ENCODE measurements at places on chromosomes 6 and 20. TPM values are rescaled to one million over a fixed set of nuclear protein-coding genes. Genes with fewer than 3 reads are reported as not detected.

The PTK6 gene
- total RNA-seq = 0.71 TPM

DNA sequence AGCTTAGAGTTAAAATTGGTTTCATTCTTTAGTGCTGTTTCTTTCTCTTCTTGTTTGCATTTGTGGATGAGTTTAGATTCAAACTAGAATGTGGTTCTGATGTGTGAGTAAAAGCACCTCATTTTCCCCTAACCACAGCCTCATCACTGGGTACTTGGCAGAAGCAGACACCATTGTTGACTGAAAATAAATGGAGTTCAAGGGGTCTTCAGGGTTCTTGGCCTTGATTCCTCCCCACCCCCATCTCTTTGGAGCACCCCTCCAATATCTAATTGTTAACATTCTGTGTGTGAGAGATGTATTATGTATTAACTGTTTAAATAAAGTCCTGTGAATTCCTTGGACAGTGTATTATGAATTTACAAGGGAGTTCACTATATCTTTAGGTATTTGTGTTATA is 59.6 kb downstream of the JARID2 start:
- DNase-seq = no peak

DNA sequence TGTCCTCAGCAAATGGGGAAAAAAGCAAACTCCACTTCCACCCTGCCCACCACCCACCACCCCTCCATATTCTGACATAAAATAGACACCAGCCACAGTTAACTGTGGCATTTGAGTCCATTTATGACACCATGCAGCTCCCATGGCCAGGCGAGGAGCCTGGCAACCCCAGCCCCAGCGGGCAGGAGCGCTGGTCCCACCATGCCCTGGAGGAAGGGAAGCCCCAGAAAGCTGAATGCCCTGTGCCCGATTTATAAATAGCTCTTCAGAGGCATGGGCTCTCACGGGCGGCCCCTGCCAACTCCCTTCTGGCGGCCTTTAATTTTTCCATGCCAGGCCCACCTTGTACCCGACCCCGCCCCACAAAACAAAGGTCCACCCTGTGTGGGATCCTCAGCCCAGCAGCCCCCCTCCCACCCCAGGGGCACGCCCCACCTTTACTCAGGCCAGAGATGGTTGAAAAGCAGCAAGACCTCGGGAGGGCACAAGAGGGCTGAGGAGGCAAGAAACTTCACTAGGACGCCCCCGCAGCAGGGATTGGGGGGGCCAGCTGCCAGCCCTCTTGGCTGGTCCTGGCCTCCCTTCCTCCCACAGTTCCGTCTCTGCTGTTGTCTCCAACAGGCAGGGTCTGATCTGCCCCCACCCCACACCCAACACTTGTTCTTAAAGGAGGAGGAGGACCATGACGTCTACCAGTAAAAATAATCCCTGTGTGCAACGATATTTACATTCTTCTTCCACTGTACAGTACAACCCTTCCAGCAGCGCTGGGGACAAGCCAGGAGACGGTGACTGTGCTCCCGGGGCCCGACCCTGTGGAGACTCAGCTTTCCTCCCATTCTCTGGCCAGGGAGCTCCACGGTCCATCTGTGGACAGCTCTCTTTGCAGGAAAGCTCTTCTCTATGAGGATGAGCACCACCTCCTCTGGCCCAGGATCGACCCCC is 115.6 kb upstream of the CDYL start:
- no peak for DNase-seq

DNA sequence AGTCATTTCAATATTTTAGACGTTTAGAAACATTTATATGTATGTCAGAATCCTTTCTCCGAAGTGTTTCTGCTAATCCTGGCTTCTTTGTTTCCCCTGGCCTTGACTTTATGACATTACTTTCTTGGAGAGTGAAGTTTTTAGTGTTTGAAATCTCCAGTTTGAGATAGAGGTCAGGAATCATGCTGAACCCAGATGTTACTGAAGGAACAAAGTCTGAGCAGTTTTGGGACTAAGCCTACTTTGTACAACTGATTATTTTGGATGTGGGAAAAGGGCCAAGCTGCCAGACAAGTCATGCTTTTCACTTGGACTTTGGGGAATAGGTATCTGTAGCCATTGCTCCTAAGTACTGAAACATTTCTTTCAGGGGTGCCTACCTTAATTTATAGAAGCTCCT is 2.3 kb downstream of the RNF144B start:
- DNase-seq = no peak

DNA sequence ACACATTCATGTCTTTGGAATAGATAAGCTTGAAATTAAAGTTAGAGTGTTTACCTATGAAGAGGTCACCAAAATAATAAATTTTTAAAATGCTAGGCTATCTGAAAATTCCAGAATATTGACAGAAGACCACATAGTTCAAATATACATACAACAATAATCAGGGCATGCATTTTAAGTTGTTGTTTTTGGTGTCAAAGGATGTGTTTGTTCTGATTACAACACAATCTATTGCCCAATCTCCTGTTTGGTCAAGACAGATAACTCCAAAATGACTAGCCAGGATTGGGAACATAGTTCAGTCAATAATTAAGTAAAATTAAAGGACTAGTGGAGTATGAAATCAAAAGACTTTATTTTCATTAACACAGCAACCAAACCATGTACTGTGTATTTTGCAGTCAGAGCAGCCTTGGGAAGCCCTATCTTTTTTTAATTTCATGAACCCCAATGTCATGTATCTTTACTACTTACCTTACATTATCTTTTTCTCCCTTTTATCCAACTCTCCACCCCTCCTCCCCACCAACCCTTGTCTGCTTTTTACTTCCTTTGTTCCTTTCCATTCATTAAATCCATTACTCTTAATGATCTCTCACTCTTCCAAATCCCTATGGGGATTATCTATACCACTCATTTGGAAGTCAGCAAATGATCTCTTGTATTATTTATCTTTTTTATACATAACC is 111.2 kb downstream of the CDK19 start:
- no peak for DNase-seq

DNA sequence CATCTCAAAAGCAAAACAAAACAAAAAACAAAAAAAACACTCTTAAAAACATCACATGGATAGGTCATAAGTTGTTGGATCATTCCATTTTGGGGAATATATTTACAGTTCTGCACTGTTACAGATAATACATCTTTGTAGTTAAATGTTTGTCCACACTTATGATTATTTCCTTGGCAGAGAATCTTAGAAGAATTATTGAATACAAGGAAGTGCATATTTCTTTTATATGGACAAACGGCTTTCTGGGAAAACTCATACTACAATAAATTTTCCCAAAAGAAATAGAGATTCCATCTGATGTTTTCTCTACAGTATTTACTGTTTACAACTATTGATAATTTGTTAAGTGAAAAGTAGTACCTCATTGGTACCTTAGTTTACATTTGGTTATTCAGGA is 33.8 kb downstream of the GMPR start:
- no peak for DNase-seq

GRCh38 chr20:10591946-10592521 is 81.8 kb downstream of the JAG1 start:
- no peak for DNase-seq

GRCh38 chr20:415820-416322 is 7.8 kb downstream of the RBCK1 start:
- no peak for DNase-seq

DNA sequence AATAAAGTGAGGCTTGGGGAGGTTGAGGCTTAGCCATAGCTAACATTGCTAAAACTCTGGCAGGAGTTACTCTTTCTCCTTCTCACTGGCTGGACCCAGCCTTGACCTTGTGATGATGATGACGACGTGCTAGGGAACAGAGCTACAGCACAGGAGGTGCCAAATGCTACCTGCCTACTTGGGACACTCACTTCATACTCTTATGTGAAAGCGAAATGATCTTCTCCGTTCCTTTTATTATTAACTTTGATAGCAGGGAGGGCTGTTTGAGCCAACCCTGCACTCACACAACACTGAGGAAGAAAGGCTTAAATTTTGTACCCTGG is 1.2 kb upstream of the ELMO2 start:
- no peak for DNase-seq

DNA sequence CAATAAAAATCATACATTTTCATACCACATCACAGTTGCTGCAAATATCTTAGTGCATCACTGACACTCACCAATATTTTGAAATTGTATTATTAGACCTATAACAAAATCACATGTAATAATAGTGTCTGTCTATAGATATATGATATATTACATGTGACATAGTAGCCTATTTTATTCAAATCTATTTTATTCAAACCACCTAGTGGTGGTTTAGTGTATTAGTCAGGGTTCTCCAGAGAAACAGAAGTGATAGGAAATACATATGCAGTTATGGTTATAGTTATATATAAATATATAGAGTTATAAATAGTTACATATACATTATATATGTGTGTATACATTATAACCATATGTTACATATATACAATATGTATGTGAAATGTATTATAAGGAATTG is 366.5 kb upstream of the ARID1B start:
- DNase-seq = no peak

DNA sequence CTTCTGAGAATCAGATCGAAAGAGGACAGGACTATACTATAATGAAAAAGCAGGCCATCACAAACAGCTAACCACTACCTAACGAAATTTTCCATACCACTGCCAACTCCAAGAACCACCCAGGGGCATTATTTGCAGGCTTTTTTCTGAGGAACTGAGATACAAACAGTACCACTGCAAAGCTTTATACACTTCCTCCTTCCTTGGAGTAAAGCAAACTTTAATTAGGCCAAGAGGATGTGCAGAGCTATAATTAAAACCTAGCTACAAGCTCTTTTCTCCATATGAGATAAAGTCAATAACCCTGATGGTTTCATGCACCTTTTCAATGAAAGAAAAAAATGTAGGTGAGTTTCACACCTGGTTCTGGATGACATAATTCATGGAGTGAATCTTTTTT is 68.5 kb downstream of the ELOVL5 start:
- no peak for DNase-seq

The BMP2 gene
- total RNA-seq = not detected

- DNase-seq = no peak
Observed at GRCh38 chr6:143694560-143694959, 16.8 kb downstream of the PHACTR2 start.

GRCh38 chr6:31356216-31356945 is 598 bp downstream of the HLA-B start:
- peak; percentile 79 for DNase-seq

The FAM120B gene
- 33.0 TPM for total RNA-seq

DNA sequence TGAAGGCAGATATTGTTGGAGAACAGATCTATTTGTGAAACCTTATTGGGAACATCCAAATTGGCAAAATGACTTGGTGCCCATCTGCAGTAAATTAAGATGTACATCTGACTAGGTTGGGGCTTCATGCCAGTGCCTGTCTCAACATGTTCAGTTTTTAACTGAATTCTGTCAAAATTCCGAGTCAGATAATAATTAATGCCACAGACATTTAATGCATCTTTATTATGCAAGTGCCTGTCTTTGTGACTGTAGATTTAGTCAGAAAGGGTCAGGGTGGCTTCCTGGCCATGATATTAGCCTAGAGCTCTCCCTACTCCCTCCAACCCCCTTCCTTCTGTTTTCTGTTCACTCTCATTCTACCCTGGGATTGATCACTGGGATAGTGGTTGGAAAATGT is 199.3 kb upstream of the FLRT3 start:
- DNase-seq = no peak

DNA sequence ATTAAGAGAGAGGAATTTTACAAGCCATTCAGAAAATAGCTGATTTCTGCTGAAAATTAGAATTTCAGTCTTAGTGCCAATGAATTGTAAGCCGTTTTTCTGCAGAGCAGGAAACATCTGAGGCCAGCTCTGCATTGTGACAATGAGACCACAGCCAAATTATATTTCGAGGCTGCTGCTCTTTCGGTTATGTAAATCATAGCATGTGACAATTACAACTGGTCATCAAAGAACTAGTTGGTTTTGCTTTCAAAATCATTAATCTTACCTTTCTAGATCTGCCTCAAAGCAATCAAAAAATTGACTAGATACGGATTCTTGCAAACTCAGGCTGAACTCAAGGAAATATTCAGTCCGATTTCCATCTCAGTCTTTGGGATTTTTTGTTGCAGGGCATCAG is 33.4 kb upstream of the INSM1 start:
- no peak for DNase-seq

DNA sequence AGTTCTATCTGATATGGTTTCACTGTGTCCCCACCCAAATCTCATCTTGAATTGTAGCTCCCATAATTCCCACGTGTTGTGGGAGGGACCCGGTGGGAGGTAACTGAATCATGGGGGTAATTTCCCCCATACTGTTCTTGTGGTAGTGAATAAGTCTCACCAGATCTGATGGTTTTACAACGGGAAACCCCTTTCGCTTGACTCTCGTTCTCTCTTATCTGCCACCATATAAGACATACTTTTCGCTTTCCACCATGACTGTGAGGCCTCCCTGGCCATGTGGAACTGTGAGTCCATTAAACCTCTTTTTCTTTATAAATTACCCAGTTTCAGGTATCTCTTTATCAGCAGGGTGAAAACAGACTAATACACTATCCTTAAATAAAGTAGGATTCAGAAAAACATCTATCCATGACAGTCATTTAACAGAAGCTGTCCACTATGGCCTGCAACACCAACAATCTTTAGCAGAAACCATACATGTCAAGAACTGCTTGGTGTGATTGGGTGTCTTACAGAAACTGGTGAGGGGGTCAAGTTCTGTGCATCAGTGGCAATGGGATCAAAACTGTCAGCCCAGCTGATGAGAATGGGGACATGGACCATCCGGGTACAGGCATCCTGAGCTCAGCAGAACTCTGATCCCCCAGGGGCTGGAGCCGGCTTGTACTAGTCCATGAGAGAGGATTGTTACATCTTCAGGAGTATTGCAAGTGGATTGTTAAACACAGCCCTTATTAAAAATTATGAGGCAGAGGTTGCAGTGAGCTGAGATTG is 59.2 kb downstream of the SCML4 start:
- DNase-seq = no peak

DNA sequence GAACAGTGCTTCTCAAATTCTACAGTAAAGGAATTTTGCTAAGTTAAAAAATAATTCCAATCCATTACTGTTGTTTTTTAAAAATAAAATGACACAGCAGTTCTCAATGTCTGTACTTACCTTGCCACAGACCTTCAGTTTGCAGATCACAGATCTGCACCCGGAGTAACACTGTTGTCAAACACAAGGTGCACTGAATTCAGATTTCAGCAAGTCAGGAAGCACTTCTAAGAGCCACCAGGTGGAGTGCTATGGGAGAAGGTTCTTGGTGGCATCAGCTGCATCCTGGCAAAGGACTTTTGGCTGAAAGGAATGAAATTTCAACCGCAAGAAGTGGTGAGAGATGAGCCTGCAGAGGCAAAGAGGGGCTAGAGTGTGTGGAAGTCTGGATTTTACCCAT is 17.4 kb downstream of the RSPH4A start:
- no peak for DNase-seq
